ENCODE measurements at places on chromosomes 11 and 22.

- no peak for DNase-seq
Observed at GRCh38 chr11:114140826-114141225, 81.3 kb downstream of the ZBTB16 start.

DNA sequence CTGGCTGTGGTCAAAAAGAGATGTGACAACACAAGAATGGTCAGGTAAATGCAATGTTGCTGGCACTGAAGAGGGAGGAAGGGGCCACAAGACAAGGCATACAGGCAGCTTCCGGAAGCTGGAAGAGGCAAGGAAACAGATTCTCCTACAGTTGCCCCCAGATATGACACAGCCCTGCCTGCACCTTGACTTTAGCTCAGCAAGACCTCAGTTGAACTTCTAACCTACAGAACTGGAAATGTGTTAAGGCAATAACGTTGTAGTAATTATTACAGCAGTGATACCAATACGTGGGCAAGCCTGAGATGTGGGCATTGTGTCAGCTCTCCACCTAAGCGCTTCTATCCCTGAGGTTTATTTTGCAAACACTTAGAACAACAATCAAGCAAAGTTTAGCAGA lies 4.2 kb upstream of the KIAA0930 start:
- DNase-seq = no peak

DNA sequence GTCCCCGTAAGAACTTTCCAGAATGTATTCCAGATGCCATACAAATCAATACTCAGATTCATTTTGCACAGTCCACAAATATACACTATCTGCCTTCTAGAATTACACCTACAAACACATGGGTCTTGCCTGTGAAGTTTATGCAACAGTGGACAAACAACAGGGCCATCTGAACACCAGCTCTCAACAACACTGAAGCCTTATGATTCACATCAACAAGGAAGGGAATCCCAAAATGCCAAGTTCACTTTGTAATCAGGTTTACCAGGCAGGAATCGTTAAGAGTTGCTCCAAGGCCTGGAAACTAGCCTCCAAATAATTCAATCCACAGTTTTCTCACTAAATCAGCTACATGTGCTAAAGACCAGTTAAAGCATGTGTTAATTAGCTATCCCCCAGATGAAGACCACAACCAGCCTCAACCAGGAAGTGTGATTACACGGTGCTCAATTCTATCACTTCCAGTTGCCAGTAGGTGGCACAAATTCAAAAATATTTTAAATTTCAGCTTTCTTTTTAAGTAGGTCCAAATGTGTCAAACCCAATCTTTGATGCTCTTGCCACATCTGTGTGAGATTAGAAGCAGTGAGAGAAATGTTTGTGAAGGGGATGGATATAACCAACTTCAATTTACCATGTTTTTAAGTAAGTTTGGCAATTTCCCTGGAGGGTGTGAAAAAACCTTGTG lies 139.1 kb upstream of the BDNF start:
- DNase-seq = no peak

- no peak for DNase-seq
Observed at GRCh38 chr11:47035108-47035507, 98.5 kb downstream of the CSTPP1 start.

- DNase-seq = no peak
Observed at GRCh38 chr11:1222491-1223345, at the start of gene MUC5B. MUC5B (plus strand) TSS chr11:1223066; CDS start chr11:1223124, 58 bp downstream.

DNA sequence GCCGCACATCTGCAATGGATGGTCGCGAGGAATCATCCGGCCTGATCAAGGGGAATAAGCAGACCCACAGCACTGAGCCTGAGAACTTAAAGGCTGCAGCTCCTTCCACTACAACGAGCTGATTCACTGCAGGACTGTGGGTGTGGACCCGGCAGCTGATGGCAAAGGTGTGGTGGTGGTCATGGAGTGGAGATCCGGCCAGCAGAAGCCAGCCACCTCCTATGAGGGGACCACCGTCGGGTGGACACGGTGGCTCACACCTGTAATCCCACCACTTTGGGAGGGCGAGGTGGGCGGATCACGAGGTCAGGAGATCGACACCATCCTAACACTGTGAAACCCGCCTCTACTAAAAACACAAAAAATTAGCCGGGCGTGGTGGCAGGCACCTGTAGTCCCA lies 66.4 kb downstream of the DGCR2 start:
- DNase-seq = no peak

- DNase-seq = no peak
Observed at GRCh38 chr22:20909543-20910303, 7.5 kb upstream of the CRKL start.

DNA sequence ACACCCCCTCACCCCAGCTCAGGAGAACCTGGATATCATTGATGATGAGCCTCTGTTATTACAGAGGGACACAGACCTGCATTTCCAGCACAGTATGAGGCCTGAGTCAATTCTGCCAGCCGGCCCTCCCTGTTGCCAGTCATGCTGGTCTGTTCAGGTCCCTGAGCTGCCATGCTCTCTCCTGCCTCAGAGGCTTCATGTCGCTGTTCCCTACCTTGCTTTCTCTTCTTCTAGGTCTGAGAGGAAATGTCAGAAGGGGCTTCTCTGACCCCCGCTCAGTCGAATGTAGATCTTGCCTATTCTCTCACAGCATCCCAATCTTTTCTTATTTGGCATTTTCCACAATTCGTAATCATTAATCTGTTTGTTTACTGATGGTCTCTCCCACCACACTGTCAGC lies 21.8 kb upstream of the ABCC8 start:
- DNase-seq = no peak

GRCh38 chr11:105000797-105001196 lies 22.2 kb downstream of the CASP5 start:
- peak; percentile 74 for DNase-seq

DNA sequence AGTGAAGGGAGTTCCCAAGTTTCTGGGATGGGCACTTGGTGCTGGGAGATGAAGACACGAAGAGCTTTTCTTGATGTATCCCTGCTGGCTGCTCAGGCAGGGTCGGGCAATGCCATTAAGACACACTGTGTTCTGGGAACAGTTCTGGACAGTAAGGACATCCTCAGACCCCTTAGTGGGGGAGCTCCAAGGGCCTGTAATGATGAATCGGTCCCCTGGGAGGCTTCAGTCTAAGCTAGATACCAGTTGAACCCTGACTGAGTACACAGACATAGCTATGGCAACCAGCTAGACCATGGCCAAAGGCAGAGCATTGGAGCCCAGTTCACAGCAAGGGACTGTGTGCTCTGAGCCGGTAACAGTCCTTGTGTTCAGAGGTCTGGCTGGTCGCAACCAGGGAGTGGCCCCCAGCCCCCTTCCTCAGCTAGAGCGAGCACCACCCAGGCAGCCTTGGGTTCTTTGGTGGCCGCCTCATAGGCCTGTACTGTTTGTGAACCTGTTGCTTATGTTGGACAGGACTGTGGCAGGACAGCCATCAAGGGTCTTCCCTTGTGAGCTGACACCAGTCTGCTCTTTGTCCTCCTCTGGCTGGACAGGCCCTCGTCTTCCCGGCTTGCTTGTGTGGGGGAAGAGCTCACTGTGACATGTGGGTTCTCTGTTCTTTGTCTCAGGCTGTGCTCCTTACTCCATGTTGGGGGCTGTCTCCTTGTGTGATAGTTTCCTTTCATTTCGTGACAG lies 25.0 kb downstream of the MED15 start:
- no peak for DNase-seq

DNA sequence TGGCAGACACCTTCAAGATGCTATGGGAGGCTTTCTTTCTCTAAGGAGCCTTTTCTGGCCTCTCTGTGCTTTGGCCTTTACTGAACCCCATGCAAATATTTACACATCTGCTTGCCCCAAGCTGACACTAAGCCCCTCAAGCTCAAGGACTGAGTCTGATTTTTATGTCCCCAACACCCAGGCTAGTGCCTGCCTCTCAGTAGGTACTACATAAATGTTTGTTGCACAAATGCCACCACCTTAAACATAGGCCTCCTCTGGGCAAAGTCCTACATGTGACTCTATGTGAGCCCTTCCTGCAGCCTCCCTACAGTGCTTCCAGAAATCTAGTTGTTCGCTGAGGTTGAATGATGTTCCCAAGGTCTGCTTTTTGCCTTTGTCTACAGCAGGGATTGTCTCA lies 187.6 kb downstream of the DBX1 start:
- DNase-seq = no peak

- DNase-seq = no peak
Observed at GRCh38 chr22:44646668-44647067, 55.3 kb upstream of the PRR5 start.

GRCh38 chr11:118886681-118887111 lies 3.0 kb downstream of the CXCR5 start:
- DNase-seq = no peak

DNA sequence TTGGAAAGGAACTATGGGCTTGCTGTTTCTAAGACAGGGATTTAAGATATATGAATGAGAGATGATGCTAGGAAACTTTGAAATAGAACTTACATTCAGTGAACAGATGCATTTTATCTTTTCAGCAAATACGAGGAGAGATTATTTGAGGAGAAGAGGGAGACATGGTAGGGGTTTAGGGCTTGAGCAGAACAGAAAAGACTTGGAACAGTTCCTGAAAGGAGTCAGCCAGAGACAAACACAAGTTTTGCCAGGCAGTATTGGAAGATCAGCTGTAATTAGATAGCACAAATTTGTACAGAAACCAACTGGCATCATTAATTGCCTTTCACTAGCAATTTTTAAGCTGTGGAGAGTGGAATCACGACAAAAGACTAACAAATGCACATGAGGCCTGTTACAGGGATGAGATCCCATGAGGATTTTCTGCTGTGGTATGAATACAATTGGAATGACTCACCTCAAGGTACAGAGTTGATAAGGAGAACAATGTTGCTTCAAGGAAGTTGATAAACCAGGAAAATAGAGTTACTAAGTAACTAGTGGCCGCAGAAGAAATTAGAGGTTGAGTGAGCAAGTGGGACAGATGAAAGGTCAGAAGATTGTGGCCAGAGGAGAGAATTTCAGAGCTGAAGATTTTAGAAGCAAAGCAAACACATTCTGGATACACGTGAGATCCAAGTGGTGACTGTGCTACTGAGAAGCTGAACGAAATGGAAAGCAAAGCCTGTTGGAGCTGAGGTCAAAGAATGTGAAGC lies 67.9 kb downstream of the CYB5R2 start:
- no peak for DNase-seq

DNA sequence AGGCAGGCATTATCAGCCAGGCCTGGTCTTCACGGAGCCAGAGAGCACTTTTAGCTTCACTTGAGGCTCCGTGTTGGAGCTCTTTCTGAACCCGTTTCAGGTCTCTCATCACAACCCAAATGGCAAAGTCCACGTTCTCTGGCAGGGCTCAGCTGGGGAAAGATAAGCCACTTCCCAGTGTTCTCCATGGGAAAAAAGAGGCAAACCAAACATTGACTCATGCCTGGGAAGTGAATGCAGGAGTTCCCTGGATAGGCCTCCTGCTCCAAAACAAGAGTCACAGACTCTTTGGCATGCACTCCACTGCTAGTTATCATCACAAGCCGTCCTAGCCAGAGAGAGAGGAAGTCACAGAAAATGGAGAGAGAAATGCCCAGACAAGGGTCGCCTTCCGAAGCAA lies 11.6 kb downstream of the OPCML start:
- DNase-seq = no peak

DNA sequence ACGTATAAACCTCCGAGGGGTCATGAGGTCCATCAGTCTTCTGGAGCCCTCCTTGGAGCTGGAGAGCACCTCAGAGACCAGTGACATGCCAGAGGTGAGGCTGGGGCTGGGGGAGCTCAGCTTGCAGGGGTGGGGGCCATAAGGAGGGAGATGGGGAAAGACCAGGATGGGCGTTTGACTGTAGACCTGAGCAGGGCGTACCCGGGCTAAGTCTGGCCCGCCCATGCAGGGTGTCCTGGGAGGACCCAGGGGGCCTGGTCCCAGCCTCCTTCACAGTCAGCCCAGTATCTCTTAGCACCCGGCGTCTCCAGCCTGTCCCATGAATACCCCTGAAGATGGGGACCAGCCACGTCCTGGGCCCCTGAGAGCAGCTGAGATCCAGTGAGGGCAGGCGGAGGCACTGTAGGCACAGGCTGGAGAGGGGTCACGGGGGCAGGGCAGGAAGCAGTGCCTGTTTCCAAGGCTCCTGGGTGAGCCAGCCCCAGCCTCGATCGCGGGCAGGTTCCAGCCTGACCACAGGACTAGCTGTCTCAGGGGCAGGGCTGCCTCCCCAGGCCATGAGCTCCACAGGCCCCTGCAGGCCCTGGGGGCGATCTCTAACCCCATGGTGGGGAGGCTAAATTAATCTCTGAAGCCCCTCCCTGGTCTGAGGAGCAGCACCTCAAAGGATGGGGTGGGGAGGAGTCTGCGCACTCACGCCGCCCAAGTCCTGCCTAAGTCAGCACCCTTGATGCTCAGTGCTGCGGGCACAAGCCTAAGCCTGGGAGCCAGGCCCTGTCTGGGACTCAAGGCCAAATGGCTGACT lies 7.1 kb downstream of the SSH3 start:
- no peak for DNase-seq

GRCh38 chr11:12841946-12842630 lies 167.0 kb upstream of the RASSF10 start:
- no peak for DNase-seq

DNA sequence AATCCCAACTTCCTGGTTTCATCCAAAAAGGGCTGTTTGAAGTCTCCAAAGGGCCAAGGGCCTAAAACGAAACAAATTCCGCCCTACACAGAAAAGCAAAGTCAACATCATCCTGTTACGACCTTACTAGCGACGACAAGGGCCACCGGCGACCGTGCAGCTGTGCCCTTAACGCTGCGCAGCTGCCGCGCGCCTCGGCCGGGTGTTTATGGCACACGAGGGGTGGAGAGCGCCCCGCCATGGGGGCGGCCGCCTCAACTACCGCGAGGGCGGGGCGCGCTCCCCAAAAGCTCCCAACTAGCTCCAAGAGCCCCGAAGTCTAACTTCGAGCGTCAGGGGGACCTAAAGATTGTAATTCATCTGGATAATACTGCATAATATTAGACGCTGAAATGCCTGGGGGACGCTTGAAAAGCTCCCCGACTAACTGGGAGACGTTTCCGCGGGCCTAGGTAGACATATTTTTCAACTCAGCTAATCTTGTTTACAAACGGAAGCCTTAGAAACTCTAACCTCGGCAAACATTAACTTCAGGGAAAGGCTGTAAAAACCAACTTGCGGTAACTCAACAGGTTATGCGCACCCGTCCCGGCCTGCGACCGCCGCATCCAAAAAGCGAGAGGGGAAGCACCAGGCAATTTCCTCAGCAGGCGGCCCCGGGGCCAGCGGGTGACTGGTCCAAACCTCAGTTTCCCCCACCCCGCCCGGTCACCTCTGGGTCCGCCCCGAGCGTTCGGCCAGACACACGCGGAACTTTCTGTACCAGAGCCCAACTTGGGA lies 694 bp downstream of the TMEM123 start:
- peak; percentile 86 for DNase-seq

DNA sequence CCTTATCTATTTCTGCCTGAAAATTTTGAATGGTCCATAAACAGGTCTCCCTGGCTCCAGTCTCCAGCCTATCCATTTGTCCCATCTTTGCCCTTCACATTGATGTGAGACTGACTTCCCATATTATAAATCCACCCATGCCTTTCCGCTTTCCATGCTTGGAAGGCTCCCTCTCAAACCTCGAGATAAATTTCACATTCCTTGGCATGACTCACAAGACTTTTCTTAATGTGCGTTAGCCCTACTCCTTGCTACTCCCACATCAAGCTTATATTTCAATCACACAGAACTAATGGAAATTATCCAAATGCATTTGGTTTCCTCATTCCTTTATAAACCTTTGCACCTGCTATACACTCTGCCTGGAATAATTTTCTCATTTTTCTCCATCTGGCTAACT lies 163.7 kb upstream of the NTM start:
- DNase-seq = no peak

Data from activated CD4-positive, alpha-beta memory T cell treated with anti-CD3 and anti-CD28 coated beads for 36 hours (primary cell).